ENCODE measurements at places on chromosomes 5 and 9.

GRCh38 chr5:71522151-71522550, 65.0 kb upstream of the MCCC2 start:
- DNase-seq, result no peak

DNA sequence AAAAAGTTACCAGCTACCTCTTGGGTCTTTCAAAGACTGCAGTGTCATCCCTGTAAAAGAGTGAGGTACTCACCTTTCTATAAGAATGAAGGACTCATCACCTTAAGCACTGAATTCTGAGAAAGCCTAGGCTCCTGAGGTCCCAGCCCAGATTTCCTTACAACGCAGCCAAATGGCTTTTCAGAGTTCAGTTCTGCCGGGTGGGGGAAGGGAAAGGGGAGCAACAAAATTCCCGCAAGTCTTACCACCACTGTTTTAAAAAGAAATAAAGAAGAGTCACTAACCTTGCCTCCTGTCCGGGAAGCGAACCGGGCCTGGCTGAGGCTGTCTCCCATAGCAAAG, 373 bp downstream of the ADAMTS12 start:
- no peak for DNase-seq

- DNase-seq, result no peak
These were observed 4.8 kb downstream of the NR3C1 start for GRCh38 chr5:143398451-143399237.

DNA sequence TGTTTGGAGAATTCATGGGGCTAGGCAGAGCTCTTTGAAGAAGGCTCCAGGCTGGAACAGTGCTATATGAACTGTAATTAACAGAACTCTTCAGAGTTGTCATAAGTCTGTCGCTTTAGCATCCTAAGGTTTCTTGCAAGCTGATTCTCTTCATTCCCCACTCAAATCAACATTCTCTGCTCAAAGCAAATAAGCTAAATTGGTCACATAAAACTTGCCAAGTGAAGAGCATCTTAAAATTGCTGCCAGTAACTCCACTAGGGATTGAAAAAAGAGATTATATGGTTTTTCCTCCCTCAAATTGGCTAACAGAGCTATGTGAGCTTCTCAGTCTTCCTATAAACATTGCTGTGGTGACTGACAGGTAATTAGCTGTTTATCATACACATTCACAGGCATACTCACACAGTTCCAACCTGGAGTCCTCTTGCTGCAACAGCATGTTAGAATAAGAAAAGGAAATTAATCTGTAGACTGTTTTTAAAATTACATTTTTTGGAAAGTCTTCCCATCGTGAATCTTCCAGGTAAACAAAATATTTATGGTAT, 298.5 kb upstream of the ATP10B start:
- DNase-seq, result no peak

GRCh38 chr5:60332244-60333004, 367.5 kb downstream of the DEPDC1B start:
- DNase-seq, result no peak

DNA sequence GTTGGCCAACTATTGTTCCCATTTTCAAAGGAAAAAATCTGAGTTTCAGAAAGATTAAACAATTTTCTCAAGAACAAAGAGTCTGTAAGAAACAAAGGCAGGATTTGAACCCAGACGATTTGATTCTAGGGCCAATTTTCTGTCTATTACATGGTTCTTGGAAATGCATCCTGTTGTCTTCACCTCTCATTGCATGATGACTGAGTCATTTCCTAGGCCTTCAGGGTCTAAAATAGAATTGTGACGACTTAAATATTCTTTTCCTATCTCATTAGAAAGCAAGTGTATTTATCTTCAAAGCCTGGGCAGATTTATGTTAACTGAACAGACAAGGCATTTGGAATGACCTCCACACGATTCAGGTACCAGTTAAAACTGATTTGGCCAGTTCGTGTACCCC, 512.9 kb downstream of the NTRK2 start:
- DNase-seq, result no peak

DNA sequence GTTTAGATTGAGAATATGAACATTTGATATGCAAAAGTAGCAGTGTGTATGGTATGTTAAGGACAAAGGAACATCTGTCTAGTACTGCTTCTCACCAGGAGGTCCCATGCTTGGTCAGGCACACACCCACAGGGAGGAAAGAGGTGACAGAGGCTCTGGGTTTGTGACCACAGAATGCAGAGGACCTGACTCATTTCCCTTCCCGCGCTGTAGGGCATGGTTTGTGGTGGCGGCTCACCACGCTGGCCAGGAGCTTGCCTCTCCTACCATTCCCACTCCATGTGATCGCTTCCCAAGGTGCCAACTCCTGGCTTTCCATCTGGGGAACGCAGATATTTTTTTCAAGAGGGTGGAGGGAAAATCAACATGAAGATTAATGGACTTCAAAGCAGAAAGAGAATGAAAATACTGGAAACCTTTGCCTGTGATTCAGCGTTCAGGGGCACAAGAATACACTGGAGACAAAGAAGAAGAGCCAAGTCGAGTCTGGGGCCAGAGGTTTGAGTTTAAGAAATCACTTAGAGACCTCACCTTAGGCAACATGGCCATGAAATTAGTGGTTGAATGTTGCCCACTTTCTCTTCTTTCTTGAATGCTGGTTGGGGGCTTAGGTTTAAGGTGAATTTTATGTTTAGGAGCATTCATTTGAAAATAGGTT, 477.8 kb downstream of the CCDC171 start:
- DNase-seq, result no peak

- DNase-seq, result no peak
These were observed 341.1 kb downstream of the ZSWIM6 start for GRCh38 chr5:61673007-61673735.

- DNase-seq, result no peak
These were observed 57.3 kb downstream of the PHF2 start for GRCh38 chr9:93633492-93634221.

Measured in activated T-helper 1 cell treated with Interleukin-2 at 50 U/mL for 16 hours (primary cell).